Activated CD8-positive, alpha-beta memory T cell treated with anti-CD3 and anti-CD28 coated beads, Interleukin-2, amount 10 ng/mL, durations not matched to agents 7 days and 5 days (primary cell): ENCODE measurements at places on chromosomes 16 and 17.

GRCh38 chr16:82071421-82071820 lies 36.4 kb downstream of the HSD17B2 start:
- DNase-seq: no peak

DNA sequence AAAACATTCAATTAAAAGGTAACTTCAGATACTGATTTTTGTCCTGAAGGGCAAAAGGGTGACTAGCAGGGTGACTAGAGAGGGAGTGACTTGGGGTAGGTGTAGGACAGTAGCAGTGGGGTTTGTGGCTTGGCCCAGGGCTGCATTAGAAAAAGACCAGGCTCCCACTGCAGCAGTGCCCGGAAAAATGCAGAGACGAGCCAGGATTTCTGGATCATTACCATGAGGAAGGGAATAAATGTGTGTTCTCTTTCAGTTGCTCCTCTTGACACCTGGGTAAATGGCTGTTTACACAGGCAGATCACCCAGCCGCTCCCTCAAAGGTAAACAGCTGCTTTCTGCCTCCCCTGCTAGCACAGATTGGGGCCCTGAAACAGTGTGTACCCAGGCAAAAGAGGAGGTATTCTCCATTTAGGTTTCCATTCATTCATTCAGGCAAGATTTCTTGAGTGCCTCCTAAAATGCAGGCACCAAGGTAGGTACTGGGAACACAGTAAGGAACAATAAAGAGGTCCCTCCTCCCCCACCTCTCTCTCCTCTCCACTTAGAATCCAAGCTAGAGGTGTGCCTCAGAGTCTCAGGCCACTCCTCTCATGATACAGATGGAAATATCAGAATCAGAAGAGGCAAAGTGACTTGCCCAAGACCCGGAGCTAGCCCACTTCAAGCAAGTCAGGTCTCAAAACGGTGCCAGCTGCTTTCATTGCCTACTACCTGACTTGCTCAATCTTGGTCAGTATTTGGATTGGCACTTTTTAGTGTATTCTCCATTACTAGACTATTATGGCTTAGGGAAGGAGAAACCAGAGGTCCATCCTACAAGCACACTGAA lies 15.2 kb upstream of the TOX3 start:
- no peak for DNase-seq

GRCh38 chr17:42680331-42680808 lies 1.3 kb downstream of the CCR10 start:
- no peak for DNase-seq

GRCh38 chr17:69725146-69725545 lies 310.6 kb downstream of the MAP2K6 start:
- no peak for DNase-seq

DNA sequence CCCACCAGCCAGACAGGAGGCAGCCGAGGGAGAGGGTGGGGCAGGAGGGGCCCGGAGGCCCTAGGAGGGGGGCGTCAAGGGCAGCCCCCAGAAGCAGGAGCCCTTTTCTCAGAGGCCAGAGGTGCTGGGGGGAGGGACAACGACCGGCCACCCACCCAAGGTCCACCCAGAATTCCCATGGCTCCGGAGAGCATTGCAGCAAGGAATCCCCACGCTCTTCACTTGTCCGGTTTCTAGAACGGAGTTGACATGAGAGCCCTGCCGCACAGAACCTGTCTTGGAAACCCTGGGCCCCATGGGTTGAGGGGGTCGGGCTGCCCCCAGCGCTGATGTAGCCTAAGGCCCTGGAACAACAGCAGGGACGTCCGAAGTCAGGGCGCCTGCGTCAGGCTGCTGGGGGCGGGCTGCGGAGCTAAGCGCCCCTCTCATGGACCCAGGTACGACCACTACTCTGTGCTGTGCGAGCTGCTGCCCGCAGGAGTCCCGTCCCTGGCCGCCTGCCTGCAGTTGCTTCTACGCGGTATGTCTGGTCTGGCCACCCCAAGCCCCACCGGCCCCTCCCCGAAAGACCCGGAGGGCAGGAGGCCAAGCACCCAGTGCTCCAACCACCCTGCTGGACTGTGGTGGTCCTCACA lies 11.2 kb downstream of the CYBC1 start:
- DNase-seq: no peak
